ENCODE measurements at places on chromosomes 7 and 10.
A peak's percentile ranks its signal among the peaks of the same experiment; 100 is the strongest.

GRCh38 chr7:25454562-25455041, 226.3 kb upstream of the NPVF start:
- DNase-seq = no peak

- DNase-seq = no peak
Measured at GRCh38 chr7:141877365-141877764, 36.1 kb upstream of the PRSS37 start.

DNA sequence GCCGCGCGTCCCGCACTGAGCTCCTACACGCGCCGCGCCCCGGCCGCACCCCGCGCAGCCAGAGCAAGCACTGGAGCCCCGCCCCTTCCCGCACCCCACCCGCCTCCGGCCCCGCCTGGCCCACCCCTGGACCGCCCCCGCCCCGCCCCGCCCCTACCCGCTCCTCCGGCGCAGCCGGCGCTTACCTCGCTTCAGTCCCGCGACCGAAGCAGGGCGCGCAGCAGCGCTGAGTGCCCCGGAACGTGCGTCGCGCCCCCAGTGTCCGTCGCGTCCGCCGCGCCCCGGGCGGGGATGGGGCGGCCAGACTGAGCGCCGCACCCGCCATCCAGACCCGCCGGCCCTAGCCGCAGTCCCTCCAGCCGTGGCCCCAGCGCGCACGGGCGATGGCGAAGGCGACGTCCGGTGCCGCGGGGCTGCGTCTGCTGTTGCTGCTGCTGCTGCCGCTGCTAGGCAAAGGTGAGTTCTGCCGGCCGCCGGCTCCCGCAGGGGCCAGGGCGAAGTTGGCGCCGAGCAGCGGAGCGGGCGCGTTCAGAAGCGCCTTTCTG, at the start of gene RET:
TSS of gene RET (plus strand) at position 194 of the 545 bp plus-strand sequence. CDS start at position 384, 190 bp downstream.
- peak; percentile 38 for DNase-seq

GRCh38 chr10:34121781-34122622, 693.1 kb downstream of the PARD3 start:
- no peak for DNase-seq

- no peak for DNase-seq
Measured at GRCh38 chr10:97200616-97201015, 14.9 kb upstream of the SLIT1 start.

- no peak for DNase-seq
Measured at GRCh38 chr7:79653136-79653631, 199.7 kb upstream of the MAGI2 start.

- DNase-seq = no peak
Measured at GRCh38 chr10:116827214-116827671, 22.1 kb upstream of the ENO4 start.

- DNase-seq = no peak
Measured at GRCh38 chr7:107179326-107180164, 10.7 kb downstream of the HBP1 start.

DNA sequence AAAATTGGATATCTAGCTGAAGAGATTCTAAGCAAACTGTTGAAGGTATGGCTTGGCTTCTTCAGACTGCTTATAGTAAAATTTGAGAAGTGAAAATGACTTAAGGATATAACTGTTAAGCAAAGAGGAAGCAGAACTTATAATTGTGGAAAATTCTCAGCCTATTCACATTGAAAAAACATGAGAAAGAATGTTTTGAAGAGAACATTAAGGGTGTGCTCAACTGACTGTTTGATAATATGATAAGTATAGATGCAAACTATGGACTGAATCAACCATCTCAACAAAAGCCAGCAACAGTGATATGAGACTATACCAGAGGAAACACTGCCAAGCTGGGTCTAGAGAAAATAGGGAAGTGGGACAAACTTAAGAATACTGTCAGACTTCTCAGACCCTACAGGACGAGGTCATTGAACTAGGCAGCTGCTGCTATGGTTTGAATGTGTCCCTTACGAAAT, 133.1 kb upstream of the PPP1R3A start:
- no peak for DNase-seq

GRCh38 chr7:100008525-100008924, 6.9 kb upstream of the ZKSCAN1 start:
- DNase-seq = no peak

- DNase-seq = no peak
Measured at GRCh38 chr7:46256870-46257661, 336.0 kb upstream of the IGFBP3 start.

DNA sequence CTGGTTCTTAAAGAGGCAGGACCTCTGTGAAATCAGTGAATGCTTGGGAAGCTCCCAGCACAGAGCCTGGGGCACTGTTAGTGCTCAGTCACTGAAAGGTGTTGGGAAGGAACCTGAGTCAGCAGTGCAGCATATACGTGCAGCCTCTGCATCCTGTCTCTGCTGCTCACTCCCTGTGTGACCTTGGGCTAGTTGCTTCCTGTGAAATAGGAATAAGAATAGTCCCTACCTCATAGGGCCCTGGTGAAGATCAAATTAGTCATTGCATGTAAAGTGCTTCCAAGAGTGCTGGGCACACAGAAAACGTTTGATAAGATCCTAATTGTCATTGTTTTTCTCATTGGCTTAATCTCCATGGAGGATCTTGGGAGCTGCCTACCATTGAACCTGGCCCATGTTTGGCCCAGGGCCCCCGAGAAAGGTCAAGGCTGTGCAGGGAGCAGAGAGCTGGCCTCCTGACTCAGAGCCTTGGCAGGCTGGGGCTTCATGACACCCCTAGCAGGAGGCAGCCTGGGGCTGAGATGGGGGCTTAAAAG, 73.3 kb upstream of the COL13A1 start:
- DNase-seq = no peak

DNA sequence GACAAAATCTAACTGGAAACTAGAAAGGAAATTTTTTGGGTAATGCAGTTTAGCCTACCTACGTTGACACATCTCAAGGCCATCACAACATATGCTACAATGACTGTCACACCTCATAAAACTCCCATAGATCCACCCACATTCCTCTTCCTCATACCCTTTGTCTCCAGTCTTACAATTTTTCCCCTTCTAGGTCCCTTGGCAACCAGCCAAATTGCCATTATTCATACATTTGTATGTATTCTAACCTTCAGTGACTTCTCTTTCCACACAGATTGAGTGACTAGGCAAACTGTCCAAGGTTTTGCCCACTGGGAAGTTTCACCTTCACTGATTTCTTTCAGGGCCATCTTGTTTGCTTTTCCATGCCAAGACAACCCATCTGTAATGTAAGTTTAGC, 100.5 kb upstream of the TPK1 start:
- DNase-seq = no peak

DNA sequence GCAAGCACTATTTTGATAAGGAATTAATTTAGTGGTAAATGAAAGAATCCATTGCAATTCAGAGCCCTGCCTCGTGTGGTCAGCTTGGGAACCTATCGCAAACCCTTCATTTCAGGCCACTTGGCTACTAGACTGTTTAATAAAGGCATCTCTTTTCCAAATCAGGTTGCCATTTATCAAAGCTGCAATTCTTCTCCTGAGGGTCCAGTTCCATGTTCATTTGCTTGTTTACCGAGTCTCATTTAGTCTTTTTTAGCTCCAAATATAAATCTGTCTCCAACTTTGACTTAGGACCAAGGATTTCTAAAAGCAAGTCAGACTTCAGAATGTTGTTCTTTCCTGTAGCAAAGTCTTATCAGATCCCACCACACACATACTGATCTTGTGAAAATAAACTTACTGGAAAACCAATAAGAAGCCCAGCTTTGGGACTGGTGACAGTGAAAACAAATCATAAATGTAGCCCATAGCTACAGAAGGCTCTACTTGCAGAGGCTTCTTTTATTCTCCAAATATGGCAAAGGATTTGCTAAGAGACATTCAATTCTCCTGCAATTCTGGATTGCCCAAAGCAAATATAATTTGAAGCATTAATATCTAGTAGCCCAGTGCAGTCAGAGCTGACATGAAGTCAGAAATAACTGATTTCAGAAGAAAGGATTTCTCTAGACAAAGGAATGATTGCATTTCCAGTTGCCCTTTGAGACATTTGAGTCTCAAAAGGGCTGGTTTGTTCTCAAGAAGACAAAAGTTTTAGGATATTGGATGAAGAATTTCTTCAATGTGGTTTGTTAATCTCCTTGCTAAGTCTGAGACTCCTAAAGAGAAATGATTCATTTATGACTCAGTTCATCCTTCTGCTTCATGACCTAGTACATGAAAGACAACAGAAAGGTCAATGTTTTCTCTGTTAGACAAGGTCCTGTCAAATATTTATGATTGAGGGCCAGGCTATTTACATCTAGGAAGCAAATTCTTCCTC, 28.0 kb downstream of the PPP1R3C start:
- DNase-seq = no peak

- DNase-seq = no peak
Measured at GRCh38 chr7:29965030-29965429, 24.6 kb downstream of the SCRN1 start.

DNA sequence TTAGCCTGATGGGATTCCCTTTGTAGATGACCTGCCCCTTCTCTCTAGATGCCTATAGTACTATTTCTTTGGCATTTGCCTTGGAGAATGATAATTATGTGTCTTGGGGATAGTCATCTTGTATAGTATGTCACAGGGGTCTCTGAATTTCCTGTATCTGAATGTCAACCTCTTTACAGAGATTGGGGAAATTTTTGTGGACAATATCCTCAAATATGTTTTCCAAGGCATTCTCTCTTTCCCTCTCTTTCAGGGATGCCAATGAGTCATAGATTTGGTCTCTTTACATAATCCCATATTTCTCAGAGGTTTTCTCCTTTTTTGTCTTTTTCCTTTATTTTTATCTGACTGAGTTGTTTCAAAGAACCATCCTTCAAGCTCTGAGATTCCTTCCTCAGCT, 99.4 kb downstream of the CTNNA3 start:
- DNase-seq = no peak

DNA sequence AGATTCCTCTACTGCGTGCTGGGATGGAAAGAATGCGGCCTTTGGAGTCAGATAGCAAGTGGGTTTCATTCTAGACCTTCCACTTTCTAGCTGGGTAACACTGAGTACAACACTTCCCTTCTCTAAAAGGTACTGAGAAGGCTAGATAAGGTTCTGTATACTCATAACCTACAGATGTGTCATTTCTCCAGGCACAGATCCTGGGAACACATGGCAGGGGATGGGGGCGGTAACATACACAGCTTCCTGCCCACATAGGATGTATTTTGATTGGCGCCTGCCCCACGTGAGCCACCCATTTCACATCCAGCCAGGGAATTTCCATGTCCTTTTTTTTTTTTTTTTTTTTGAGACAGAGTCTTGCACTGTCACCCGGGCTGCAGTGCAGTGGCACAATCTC, 31.8 kb downstream of the KLRG2 start:
- no peak for DNase-seq

- no peak for DNase-seq
Measured at GRCh38 chr10:92848037-92848440, 281 bp upstream of the EXOC6 start.

DNA sequence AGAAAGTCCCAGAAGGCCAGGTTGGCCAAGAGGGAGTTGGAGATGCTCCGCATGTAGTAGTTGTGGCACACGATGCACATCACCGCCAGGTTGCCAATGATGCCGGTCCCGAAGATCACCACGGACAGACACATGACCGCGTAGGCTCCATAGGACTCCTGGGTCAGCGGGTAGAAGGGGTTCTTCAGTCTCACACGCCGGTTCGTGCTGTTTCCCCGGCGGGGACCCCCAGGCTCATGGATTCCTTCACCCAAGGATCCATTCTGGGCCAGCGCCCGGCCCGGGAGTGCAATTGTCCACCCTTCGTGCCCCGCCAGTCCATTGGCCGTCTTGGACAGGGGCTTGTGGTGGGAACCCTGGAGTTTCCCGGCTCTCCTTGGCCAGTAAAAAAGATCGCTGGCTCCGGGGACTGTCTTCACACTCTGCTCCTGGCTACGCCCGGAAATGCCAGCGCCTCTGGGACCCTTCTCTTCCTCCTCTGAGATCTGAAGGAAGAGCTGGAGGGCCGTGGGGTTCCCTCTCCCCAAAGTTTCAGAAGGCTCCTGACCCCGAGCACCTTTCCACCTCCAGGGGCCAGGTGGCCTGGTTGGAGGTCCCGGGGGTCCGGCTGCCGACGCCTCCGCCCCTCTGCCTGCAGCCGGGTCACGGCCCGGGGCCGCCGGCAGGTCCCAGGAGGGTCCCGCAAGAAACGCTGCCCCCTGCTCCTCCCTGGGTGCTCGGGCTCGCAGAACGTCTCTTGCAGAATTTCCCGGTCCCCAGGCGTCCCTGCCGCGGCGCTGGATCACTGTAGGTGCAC, 1.3 kb downstream of the GPR37 start:
- DNase-seq = no peak

DNA sequence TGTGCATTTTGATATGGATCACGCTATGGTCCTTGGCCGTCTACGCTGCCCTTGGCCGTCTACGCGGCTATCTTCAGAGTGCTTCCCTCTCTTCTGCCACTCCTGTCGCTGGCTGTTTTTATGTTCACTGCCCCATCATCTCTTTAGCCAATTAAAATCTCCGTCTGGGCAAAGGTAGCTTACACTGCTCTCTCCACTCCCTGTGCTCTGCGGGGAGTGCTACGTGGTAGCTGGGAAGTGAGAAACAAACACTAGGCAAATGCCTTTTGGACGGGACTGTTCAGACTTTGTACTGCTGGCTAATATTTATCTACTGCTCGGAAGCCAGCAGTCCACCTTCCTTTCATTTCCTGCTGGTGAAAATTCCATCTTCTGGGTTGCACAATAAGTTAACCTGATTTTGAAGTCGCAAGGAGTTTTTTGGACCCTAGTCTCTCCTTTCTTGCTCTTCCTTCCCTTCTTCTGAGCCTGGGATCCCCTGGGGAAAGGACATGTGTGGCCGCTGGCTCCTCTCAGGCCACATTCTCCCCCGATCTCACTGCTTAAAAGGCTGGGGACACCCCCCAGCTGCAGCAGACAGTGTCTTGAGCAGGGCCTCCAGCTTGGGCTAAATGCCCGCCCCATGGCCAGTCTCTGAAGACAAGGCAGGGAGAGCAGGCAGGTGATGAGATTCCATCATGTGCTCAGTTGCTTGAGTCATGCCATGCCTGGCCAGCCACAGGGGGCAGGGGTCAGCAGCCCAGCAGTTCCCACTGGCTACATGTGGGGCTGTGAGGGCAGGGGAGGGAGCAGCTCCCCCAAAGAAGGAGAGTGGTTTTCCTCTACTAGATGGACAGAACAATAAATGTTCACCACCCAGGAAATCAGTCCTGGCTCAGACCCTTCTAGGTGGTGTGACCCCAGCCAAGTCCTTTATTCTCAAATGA, 25.5 kb upstream of the RBM33 start:
- no peak for DNase-seq

- no peak for DNase-seq
Measured at GRCh38 chr7:31096198-31096876, 44.2 kb downstream of the ADCYAP1R1 start.

DNA sequence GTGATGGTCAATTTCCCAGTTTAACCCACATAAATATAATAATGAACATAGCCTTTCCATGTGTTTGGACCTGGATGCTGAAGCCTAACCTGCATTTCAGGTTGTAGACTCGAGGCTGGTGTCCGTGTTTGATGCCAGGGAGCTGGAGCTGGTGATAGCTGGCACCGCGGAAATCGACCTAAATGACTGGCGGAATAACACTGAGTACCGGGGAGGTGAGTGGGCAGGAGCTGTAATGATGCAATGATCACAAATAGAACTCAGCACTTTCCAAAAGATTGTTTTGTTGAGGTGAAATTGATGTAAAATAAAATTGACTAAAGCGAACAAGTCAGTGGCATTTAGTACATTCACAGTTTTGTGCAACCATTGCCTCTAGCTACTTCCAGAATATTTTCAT, 30.8 kb upstream of the STK17A start:
- no peak for DNase-seq

GRCh38 chr7:155244675-155245074, 53.0 kb upstream of the INSIG1 start:
- no peak for DNase-seq

- no peak for DNase-seq
Measured at GRCh38 chr10:126061526-126061925, 165.2 kb downstream of the FANK1 start.

- DNase-seq = no peak
Measured at GRCh38 chr10:7373039-7373438, 37.8 kb downstream of the SFMBT2 start.
